Pancreas (tissue), 10 donors: ENCODE measurements at places on chromosomes 3 and 15. TPM values are rescaled to one million over a fixed set of nuclear protein-coding genes. Genes with fewer than 3 reads are reported as not detected.
A peak's percentile ranks its signal among the peaks of the same experiment; 100 is the strongest.

The CFAP92 gene
- total RNA-seq, result 0.44 TPM

The ZNF385D gene
- 0.57 TPM for total RNA-seq

DNA sequence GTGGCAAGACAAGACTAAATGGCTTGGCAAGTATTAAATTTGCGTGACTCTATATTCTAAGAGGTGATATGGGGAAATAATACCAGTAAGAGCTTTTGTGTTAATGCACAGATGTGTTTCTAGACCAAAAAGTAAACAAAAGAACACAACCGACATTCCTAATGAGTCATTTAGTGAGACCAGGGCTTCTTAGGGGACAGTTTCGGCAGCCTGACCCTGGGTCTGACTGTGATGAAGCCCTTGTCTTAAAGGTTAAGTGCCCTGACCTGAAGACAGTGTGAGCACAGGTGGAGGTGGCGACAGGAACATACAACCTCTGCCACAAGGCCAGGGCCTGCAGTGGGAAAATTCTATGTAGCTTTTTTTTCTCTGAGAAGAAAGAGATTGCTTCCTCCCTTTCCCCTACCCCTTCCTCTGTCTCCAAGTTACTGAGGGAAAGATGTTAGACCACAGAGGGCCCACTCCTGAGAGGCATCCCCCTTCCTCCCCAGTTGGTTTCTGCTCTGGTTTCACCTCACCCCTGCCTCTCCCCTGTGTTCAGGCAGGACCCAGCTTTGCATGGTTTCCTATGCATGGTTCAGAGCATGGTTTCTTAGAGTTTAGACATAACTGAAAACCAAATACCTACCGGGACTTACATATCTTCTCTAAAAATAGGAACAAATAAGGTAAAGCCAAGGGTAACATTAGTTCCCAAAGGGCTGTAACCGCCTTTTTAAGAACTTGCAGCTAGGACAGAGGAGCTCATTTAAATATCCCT lies 24.8 kb upstream of the CMTM7 start:
- no peak for DNase-seq

The GRAMD2A gene
- total RNA-seq, result not detected

GRCh38 chr3:61682671-61683548 lies 121.5 kb downstream of the PTPRG start:
- DNase-seq, result no peak

DNA sequence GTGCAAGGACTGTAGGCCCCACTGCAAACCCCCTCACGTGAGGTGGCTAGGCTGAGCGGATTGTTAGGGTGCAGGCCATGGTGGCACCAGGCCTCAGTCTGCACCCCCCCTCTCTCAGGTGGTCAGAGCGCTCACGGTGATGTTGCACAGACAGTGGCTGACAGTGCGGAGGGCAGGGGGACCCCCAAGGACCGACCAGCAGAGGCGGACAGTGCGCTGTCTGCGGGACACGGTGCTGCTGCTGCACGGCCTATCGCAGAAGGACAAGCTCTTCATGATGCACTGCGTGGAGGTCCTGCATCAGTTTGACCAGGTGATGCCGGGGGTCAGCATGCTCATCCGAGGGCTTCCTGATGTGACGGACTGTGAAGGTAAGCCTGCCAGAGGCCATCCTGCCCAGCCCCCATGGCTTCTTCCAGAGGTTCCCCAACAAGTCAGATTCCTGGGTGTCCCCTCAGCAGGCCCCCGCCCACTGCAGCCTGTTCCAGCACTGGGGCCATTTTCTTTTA lies 18.2 kb downstream of the ATRIP start:
- DNase-seq, result peak; percentile 35

The IGSF11 gene
- total RNA-seq, result 1.5 TPM

The FGF12 gene
- total RNA-seq, result 8.6 TPM

The IGSF10 gene
- 0.40 TPM for total RNA-seq

DNA sequence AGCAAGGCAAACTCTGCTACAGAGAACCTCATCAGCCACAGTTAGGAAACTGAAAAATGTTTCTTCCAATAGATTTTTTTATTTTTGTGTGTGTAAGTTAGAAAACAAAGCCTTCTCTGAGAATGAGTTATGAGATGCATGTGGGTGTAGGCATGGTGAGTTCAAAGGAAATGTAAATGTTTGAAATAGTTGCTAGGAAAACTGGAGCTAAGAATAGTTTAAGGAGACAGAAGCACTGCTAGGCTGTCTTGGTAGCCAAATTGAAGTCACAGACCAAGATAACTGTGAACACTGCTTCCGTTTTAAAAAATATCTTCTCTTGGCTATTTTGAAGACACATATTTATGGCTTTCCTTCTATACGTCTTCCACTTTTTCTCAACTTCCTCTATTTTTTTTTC lies 1501.2 kb upstream of the CADM2 start:
- no peak for DNase-seq

GRCh38 chr3:55044486-55044885 lies 116.6 kb upstream of the LRTM1 start:
- DNase-seq, result no peak
